ENCODE measurements at places on chromosomes 3 and 15. TPM values are rescaled to one million over a fixed set of nuclear protein-coding genes. Genes with fewer than 3 reads are reported as not detected.

DNA sequence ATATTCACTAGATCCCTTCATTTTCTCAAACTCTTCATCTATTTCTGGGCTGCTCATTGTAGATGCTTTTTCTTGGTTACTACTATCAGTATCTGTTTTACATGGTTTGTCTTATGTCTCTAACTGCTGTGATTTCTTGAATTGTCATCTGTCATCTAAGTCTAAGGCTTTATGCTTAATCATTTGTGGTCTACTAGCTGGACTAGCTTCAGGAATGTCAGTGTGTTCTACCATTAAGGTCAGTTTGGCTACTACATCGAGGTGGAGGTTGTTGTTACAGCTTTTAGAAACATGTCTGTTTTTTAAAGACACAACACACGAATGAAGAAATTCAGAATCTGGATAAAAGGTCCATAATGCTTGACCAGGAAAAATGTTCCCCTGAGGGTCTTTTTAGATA lies 82.2 kb downstream of the ABI3BP start:
- H3K27ac ChIP-seq: no peak overlapping the region
- no peaks in the 10 kb centered on the region for H3K4me1 ChIP-seq
- H3K4me3 ChIP-seq: no peak overlapping the region
- no peak for DNase-seq
- no peaks in the 10 kb centered on the region for H3K36me3 ChIP-seq

PLA1A gene
- total RNA-seq: not detected

DNA sequence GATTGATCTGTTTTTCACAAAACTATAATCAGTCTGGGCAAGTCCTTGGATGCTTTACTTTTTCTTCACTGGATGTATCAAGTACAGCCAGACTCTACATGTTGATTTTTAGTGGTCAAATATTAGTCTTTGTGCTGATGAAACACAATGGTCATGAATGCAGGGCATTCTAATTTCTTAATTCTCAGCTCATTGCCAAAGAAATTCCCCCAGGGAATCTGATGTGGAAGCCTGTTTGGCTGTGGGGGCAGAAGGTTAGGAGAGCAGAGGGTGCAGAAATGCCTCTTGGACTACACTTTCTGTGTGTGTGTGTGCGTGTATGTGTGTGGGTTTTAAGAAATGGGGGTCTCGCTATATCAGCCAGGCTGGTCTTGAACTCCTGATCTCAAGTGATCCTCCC lies 48.7 kb upstream of the HACD2 start:
- H3K36me3 ChIP-seq: peaks cover 4% of the 10 kb centered on the region
- H3K4me1 ChIP-seq: no peaks in the 10 kb centered on the region

DNA sequence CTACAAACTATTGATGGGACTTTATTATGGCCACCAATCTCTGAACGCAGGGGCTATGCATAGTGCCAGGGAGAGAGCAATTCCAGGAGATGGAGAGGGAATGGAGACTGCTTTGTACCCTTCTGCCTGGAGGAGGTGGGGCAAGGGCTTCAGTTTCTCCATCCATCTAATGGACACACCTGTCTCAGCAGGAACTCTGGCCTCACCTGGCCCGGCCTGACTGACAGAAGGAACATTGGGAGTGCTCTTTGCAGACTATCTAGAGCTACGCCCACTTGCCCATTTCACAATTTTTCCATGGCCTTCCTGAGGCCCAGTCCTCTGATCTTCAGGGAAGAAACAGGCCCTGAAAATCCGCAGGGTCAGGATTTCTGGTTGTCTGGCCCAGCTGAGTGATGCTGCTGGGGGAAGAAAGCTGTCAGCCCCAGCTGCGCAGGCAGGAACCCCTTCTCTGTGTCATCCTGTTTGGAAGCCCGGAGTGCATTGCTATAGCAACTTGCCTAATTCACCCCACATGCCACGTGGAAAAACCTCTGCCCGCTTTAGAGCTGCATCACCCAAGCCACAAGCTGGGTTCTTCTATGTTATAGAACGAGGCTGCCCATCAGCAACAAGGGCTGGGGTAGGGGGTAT lies 6.4 kb downstream of the ITGA11 start:
- H3K4me3 ChIP-seq: no peak overlapping the region
- no peak for DNase-seq
- H3K27ac ChIP-seq: no peak overlapping the region
- H3K4me1 ChIP-seq: no peaks in the 10 kb centered on the region
- no peaks in the 10 kb centered on the region for H3K36me3 ChIP-seq
- H3K27me3 ChIP-seq: peaks cover 9% of the 10 kb centered on the region

GRCh38 chr3:127959873-127960272 lies 44.8 kb downstream of the KBTBD12 start:
- peaks cover 5% of the 10 kb centered on the region for H3K27me3 ChIP-seq
- DNase-seq: peak; percentile 17
- no peaks in the 10 kb centered on the region for H3K36me3 ChIP-seq
- no peak overlapping the region for H3K27ac ChIP-seq

DNA sequence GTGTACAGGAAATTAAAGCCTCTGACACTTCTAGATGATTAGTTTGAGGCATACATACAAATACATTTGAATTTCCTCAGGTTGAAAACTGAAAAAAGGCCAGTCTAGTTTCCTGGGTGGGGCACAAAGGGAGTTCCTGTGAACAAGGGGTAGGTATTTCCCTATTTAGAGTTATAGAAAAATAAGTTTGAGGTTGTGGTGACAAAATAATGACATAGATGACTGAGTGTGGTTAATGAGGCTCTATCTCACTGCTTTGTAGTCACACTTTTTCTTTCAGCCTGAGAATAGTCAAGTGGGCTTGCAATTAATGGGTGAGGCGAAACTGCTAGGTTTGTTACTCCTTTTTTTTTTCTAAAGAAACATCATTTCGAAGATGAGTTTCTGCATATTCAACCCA lies 4.3 kb downstream of the SLCO3A1 start:
- H3K27ac ChIP-seq: peak overlapping the region; percentile 49
- H3K36me3 ChIP-seq: no peaks in the 10 kb centered on the region
- peaks cover 3% of the 10 kb centered on the region for H3K27me3 ChIP-seq
- peaks cover 71% of the 10 kb centered on the region for H3K4me1 ChIP-seq
- peak; percentile 43 for DNase-seq

GRCh38 chr3:151386056-151386455 lies 1.5 kb upstream of the P2RY12 start:
- no peak overlapping the region for H3K27ac ChIP-seq
- peaks cover 3% of the 10 kb centered on the region for H3K4me1 ChIP-seq
- H3K27me3 ChIP-seq: no peaks in the 10 kb centered on the region
- no peak overlapping the region for H3K4me3 ChIP-seq

GRCh38 chr15:34362047-34362773 lies 4.8 kb downstream of the LPCAT4 start:
- peaks cover 27% of the 10 kb centered on the region for H3K36me3 ChIP-seq
- H3K4me1 ChIP-seq: peaks cover 15% of the 10 kb centered on the region
- no peaks in the 10 kb centered on the region for H3K27me3 ChIP-seq
- H3K4me3 ChIP-seq: no peak overlapping the region
- no peak overlapping the region for H3K27ac ChIP-seq

GRCh38 chr3:157220211-157220610 lies 60.3 kb upstream of the CCNL1 start:
- no peak overlapping the region for H3K27ac ChIP-seq
- DNase-seq: no peak
- H3K4me3 ChIP-seq: no peak overlapping the region
- H3K36me3 ChIP-seq: no peaks in the 10 kb centered on the region
- H3K4me1 ChIP-seq: peaks cover 1% of the 10 kb centered on the region

ZNF445 gene
- 13.2 TPM for total RNA-seq

OR5K2 gene
- total RNA-seq: not detected

DNA sequence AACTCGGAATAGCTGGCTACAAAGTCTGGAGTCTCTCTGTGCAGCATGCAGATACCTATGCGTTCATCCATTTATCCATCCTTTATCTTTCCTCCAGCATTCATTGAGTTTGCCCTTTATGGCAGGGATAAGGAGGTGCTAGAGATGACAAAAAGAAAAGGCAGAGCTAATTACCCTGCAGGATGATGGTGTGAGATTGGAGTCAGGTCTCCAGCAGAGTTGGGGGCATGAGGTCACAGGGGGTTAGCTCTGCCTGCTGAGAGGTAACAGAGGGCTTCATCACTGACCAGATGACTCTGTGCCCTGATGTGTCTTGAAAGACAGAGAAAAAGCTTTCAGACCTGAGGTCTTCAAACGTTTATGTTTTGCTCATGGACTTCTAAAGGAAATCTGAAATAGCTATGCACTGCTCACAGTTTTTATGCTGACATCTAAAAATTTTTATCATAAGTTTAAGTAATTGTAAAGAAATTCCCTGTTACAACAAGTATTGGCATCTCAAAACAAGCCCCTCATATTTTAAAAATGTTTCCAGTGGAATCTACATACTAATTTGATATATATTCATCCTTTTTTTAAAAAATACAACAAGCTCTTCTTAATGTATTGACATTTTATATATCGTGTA lies 132.3 kb upstream of the ANKRD28 start:
- no peaks in the 10 kb centered on the region for H3K4me1 ChIP-seq
- H3K27ac ChIP-seq: no peak overlapping the region
- H3K27me3 ChIP-seq: no peaks in the 10 kb centered on the region
- no peak for DNase-seq
- no peak overlapping the region for H3K4me3 ChIP-seq
